ENCODE measurements at places on chromosomes 4 and X. TPM values are rescaled to one million over a fixed set of nuclear protein-coding genes. Genes with fewer than 3 reads are reported as not detected.

Gene ADAM29
- not detected for total RNA-seq

DNA sequence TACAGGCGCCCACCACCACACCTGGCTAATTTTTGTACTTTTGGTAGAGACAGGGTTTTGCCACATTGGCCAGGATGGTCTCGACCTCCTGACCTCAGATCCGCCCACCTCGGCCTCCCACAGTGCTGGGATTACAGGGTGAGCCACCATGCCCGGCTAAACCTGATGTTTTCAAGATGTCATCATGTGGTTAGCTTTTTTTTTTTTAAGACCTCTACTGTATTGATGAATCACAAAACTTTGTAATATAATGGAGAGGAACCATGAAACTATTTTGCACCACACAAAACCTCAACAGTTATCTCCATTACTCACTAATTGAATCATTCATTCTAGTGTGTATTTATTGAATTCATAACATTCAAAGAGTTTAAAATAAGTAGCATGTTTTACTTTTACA, 94.7 kb upstream of the NEIL3 start:
- H3K27ac ChIP-seq = no peak overlapping the region
- no peaks in the 10 kb centered on the region for H3K36me3 ChIP-seq
- H3K4me1 ChIP-seq = no peaks in the 10 kb centered on the region
- H3K27me3 ChIP-seq = no peaks in the 10 kb centered on the region
- DNase-seq = no peak

Gene TMEM35A
- not detected for total RNA-seq

DNA sequence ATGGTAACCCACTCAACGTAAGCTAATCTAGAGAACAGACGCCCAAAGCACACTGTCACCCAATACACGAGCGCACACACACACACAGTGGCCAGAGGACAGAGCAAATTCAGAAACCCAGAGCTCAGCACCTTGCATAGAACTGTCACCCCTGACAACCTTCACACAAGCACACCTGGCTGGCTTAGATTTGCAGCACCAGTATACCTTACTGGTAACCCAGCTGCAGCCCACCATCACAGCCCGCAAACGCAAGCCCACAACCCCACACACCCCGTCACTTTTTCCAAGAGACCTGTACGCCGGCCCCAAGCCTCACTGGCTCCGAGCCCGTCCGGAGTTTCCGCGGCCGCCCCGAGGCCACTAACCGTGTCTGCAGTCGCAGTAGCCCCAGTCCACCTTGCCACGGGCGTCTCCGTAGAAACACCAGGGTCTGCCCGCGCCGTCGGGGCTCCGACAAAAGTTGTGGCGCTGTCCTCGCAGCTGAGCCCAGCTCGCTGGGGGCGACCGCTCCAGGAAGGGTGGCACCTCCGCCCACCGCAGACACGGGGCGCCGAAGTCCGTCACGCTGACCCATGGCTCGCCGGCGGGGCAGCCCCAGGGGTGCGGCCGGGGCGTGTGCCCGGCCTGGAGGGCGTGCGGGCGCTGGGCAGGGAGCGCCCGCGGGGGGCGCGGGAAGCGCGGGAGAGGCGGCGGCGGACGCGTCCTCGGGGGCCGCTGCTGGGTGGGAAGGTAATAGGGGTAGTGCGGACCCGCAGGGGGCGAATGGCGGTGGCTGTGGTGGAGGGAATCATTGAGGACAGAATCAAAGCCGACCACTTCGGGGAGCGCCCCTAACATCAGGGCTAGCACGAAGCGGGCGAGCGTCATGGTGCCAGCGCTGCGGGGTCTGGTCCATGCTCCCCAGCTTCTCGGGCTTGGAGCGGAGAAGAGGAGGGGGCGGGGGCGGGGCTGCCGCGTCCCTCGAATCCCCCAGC, 664 bp downstream of the PRSS12 start:
- DNase-seq = no peak
- no peak overlapping the region for H3K4me3 ChIP-seq

- H3K27me3 ChIP-seq = no peaks in the 10 kb centered on the region
- no peaks in the 10 kb centered on the region for H3K4me1 ChIP-seq
- no peak overlapping the region for H3K27ac ChIP-seq
- DNase-seq = no peak
These were observed 1477.2 kb upstream of the TENM3 start for GRCh38 chr4:180766045-180766444.

- H3K4me3 ChIP-seq = peak overlapping the region; percentile 97
- peak overlapping the region; percentile 97 for H3K27ac ChIP-seq
- DNase-seq = peak; percentile 54
- H3K36me3 ChIP-seq = peaks cover 21% of the 10 kb centered on the region
- H3K4me1 ChIP-seq = peaks cover 9% of the 10 kb centered on the region
These were observed 458 bp downstream of the GRIPAP1 start for GRCh38 chrX:49001521-49002090.

DNA sequence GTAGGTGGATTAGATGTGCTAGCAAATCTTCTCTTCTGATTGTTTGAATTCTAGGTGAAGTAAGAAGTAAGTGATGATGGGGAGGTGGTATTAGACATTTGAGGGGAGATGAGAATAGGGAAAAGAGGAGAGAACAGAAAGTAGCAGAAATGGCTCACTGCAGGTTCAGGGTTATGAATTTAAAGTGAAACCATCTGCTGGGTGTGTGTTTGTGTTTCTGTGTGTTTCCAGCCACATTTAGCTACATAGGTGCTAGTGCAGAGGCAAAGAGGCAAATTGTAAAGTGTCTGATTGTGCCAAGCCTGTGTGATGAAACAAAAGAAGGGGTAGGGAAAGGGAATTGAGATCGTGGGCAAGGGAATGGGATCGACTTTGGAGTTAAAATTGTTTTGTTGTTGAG, 50.6 kb downstream of the ZFX start:
- no peaks in the 10 kb centered on the region for H3K27me3 ChIP-seq
- no peak for DNase-seq
- peaks cover 8% of the 10 kb centered on the region for H3K36me3 ChIP-seq
- H3K27ac ChIP-seq = no peak overlapping the region
- H3K4me1 ChIP-seq = no peaks in the 10 kb centered on the region

- peaks cover 7% of the 10 kb centered on the region for H3K4me1 ChIP-seq
- no peak overlapping the region for H3K27ac ChIP-seq
- no peaks in the 10 kb centered on the region for H3K36me3 ChIP-seq
- DNase-seq = peak; percentile 60
- H3K27me3 ChIP-seq = no peaks in the 10 kb centered on the region
These were observed 47.8 kb downstream of the APLN start for GRCh38 chrX:129606918-129607317.

DNA sequence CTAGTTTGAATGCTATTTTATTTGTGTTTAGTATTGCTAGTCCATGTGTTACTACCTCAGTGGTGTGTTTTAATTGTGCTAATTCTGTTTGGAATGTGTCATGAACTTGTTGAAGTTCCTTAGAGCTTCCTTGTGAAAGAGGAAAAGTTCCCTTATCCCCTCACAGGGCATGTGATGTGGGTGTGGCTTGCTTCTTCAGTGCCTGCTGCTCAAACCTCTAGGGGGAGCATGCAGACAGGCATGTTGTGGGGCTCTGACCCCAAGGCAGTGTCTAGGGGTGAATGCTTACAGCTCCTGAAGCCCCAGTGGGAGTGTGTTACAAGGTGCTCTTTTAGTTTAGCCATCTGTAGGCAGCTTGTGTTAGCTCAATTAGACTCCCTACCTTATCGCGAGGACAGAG, 86.5 kb downstream of the MAGED4 start:
- H3K27me3 ChIP-seq = no peaks in the 10 kb centered on the region
- H3K36me3 ChIP-seq = no peaks in the 10 kb centered on the region
- DNase-seq = no peak
- no peak overlapping the region for H3K27ac ChIP-seq
- H3K4me1 ChIP-seq = no peaks in the 10 kb centered on the region

Gene ATP2B3
- 0.05 TPM for total RNA-seq

- DNase-seq = no peak
- no peak overlapping the region for H3K4me3 ChIP-seq
- H3K36me3 ChIP-seq = no peaks in the 10 kb centered on the region
- no peaks in the 10 kb centered on the region for H3K27me3 ChIP-seq
These were observed 15.8 kb upstream of the LDB2 start for GRCh38 chr4:16914208-16914607.

Gene NIPAL1
- total RNA-seq = 2.4 TPM

- no peak within 1 kb of the TSS for H3K27ac ChIP-seq
- no peaks in the 10 kb centered on the region for H3K36me3 ChIP-seq
- no peaks in the 10 kb centered on the region for H3K27me3 ChIP-seq
These were observed at the start of gene DCAF12L2 for GRCh38 chrX:126165721-126166461. Gene DCAF12L2 (minus strand): TSS chrX:126166289. CDS start chrX:126165924, 365 bp downstream.

- no peak overlapping the region for H3K27ac ChIP-seq
- no peaks in the 10 kb centered on the region for H3K36me3 ChIP-seq
- H3K27me3 ChIP-seq = no peaks in the 10 kb centered on the region
- H3K4me1 ChIP-seq = no peaks in the 10 kb centered on the region
- H3K4me3 ChIP-seq = no peak overlapping the region
- DNase-seq = no peak
These were observed 392.5 kb downstream of the ZNF674 start for GRCh38 chrX:46152756-46153155.

Gene ARHGAP10
- 2.9 TPM for total RNA-seq

Gene RNF128
- total RNA-seq = not detected

GRCh38 chr4:73257651-73258435, 755 bp downstream of the ANKRD17 start:
- peaks cover 45% of the 10 kb centered on the region for H3K4me1 ChIP-seq
- peak overlapping the region; percentile 98 for H3K27ac ChIP-seq
- DNase-seq = no peak
- H3K4me3 ChIP-seq = peak overlapping the region; percentile 81
- H3K27me3 ChIP-seq = no peaks in the 10 kb centered on the region

DNA sequence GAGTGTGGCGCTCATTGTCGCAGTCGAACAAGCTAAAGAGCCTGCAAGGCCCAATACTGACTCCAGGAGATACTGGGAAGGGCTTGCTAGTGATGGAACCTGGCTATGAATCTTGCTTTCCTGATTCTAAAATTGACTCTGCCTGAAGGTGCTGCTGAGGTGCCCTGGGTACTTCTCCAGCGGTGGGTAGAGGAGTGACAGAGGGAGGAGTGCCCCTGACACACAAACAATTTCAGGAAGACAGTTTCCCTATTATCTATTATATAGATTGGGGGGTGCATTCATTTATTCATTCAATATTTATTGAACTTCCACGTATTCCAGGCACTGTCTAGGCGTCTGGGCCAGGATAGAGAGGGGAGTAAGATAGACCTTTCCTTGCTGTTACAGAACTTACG, 339.2 kb upstream of the GATB start:
- no peak for DNase-seq
- H3K4me1 ChIP-seq = peaks cover 94% of the 10 kb centered on the region
- peak overlapping the region; percentile 89 for H3K27ac ChIP-seq
- H3K36me3 ChIP-seq = no peaks in the 10 kb centered on the region

Gene CHRNA9
- 0.32 TPM for total RNA-seq

DNA sequence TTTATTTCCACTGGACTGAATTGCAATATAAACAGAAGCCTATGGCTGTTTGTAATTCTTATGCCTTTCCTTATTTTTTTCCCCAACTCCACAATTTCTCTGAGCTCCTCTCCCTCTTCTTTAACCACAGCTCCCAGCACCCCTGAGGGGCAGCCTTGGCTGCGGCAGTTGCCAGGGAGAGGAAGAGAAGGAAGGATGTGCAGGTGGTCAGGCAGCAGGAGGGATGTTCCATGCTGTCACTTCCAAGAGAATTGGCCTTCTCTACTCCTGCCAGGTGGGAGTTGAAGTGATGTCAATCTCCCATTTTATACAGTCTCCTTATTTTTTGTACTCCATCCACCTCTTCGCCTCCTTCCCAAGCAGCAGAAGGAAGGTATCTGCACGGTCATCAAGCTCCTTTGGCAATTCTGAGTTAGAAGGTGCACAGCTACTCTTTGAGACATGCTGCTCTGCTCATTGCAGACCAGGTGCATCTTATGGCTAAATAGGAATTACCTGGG, 343.3 kb upstream of the RPS6KA3 start:
- no peak overlapping the region for H3K27ac ChIP-seq
- H3K4me3 ChIP-seq = no peak overlapping the region
- no peaks in the 10 kb centered on the region for H3K36me3 ChIP-seq
- no peaks in the 10 kb centered on the region for H3K4me1 ChIP-seq
- H3K27me3 ChIP-seq = no peaks in the 10 kb centered on the region

GRCh38 chrX:103329991-103330390, at the start of gene TCEAL7:
Gene TCEAL7 (plus strand): TSS chrX:103330239. CDS start chrX:103331404, 1,165 bp downstream.
- H3K27ac ChIP-seq = no peak within 1 kb of the TSS
- no peaks in the 10 kb centered on the region for H3K27me3 ChIP-seq
- H3K36me3 ChIP-seq = no peaks in the 10 kb centered on the region
- no peak within 1 kb of the TSS for H3K4me3 ChIP-seq
- no peaks in the 10 kb centered on the region for H3K4me1 ChIP-seq

Gene CLIC2
- total RNA-seq = 0.90 TPM

GRCh38 chr4:153777421-153777820, 11.5 kb downstream of the SFRP2 start:
- no peaks in the 10 kb centered on the region for H3K4me1 ChIP-seq
- H3K27ac ChIP-seq = no peak overlapping the region

- no peaks in the 10 kb centered on the region for H3K27me3 ChIP-seq
- peaks cover 5% of the 10 kb centered on the region for H3K4me1 ChIP-seq
- peak; percentile 22 for DNase-seq
These were observed 403 bp downstream of the SGCB start for GRCh38 chr4:52037689-52038102.

Gene NEIL3
- total RNA-seq = not detected

Gene THOC2
- total RNA-seq = 124 TPM

- H3K36me3 ChIP-seq = no peaks in the 10 kb centered on the region
- no peaks in the 10 kb centered on the region for H3K27me3 ChIP-seq
- H3K27ac ChIP-seq = no peak overlapping the region
- H3K4me3 ChIP-seq = no peak overlapping the region
- no peaks in the 10 kb centered on the region for H3K4me1 ChIP-seq
- DNase-seq = no peak
These were observed 149.9 kb downstream of the FGF16 start for GRCh38 chrX:77597090-77597489.

Gene IGSF1
- total RNA-seq = not detected

DNA sequence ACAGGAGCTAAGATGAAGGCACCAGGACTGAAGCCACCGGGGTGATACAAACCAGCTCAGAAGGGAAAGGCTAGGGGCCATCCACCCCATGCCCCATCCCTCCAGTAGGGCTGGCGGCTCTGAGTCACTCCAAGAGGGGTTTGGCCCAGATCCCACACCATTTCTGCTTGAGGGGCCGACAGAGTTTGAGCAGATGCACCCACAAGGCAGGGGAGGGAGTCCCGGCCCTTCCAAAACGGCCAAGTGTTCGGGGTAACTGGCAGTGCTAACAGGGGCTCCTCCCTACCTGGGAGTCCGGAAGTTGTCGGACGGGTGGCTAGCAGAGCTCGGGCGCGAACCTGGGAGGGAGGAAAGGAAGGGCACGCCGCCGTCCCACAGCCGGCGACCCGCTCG, 412 bp downstream of the SLC10A3 start:
- no peaks in the 10 kb centered on the region for H3K36me3 ChIP-seq
- no peaks in the 10 kb centered on the region for H3K27me3 ChIP-seq
- DNase-seq = no peak
- peaks cover 6% of the 10 kb centered on the region for H3K4me1 ChIP-seq
- H3K27ac ChIP-seq = peak overlapping the region; percentile 90

Gene PDCL2
- total RNA-seq = not detected

Gene UNC5C
- not detected for total RNA-seq

Gene SERPINA7
- not detected for total RNA-seq

- no peak for DNase-seq
- no peaks in the 10 kb centered on the region for H3K36me3 ChIP-seq
- H3K27me3 ChIP-seq = no peaks in the 10 kb centered on the region
- H3K27ac ChIP-seq = no peak overlapping the region
These were observed 622.7 kb downstream of the RAB28 start for GRCh38 chr4:12861422-12861821.

Gene ZC4H2
- 11.5 TPM for total RNA-seq

Gene OPN1LW
- total RNA-seq = not detected

All from naive thymus-derived CD4-positive, alpha-beta T cell (primary cell).